ENCODE measurements at places on chromosomes 5 and 9. TPM values are rescaled to one million over a fixed set of nuclear protein-coding genes. Genes with fewer than 3 reads are reported as not detected.

DNA sequence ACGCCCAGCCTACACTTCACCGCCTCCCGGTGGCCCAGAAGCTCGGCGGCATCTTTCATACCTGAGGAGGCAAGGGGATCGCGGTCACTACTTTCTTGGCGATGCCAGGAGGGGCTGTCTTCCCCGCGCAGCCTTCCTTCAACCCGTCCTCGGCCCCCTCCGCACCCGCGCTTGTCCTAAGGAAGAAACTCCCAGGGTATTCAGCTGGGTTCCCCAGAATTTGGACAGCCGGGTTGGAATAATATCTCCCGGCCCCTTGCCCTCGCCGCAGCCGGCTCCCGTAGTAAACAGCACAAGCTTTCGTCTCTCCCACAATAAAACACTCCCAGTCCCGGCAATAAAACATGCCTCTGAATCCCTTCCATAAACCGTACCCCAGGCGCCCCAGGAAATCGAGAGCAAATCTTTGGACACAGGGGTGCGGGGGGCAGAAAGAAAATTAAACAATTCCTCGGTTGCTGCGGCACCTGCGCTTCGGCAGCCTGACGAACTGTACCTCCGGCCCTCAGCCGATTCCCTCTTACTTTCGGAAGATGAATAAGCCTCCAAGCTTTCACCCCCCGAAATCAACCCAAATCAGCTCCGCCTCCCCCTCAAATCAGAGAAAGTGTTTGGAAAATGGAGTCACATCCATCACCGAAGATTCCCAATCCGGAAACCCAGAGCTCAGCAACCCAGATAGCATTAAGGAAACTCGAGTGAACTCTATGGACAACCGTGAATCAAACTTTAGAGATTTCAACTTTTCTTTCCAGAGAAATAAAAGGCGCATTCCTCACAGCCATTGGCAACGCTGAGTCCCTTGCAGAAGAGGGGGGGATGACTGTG is 1.1 kb downstream of the OTP start:
- no peaks in the 10 kb centered on the region for H3K4me1 ChIP-seq
- peaks cover 81% of the 10 kb centered on the region for H3K27me3 ChIP-seq
- H3K27ac ChIP-seq: no peak overlapping the region
- DNase-seq: no peak
- no peaks in the 10 kb centered on the region for H3K36me3 ChIP-seq

GRCh38 chr5:132019857-132020555 is 8.5 kb upstream of the ACSL6 start:
- peaks cover 30% of the 10 kb centered on the region for H3K27me3 ChIP-seq
- no peak for DNase-seq
- H3K36me3 ChIP-seq: no peaks in the 10 kb centered on the region
- no peaks in the 10 kb centered on the region for H3K4me1 ChIP-seq

DNA sequence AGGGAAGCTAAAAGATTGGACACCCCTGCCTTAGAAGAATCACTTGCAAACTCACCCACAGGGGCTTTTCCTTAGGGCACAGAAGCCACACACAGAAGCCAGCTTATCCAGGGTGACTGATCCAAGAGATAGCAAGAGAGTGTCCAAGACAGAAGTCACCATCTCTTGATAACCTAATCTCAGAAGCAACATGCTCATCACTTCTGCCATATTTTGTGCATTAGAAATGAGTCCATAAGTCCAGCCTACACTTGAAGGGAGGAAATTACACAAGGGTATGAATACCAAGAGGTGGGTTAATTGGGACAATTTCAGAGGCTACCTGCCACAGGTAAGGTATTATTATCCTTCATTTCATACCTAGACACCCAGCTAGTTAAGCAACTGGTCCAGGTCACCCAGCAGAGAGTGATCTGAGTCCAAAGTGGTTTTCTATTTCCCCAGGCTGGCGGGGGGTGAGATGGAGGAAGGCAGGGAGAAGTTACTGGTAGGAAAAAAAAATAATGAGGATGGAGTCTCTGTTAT is 3.7 kb upstream of the ERGIC1 start:
- no peak for DNase-seq
- H3K27me3 ChIP-seq: no peaks in the 10 kb centered on the region
- no peak overlapping the region for H3K4me3 ChIP-seq
- peak overlapping the region; percentile 65 for H3K27ac ChIP-seq

ARL10 gene
- 6.0 TPM for polyA plus RNA-seq

RACK1 gene
- 4,263 TPM for polyA plus RNA-seq

CATSPER3 gene
- 0.12 TPM for polyA plus RNA-seq

DNA sequence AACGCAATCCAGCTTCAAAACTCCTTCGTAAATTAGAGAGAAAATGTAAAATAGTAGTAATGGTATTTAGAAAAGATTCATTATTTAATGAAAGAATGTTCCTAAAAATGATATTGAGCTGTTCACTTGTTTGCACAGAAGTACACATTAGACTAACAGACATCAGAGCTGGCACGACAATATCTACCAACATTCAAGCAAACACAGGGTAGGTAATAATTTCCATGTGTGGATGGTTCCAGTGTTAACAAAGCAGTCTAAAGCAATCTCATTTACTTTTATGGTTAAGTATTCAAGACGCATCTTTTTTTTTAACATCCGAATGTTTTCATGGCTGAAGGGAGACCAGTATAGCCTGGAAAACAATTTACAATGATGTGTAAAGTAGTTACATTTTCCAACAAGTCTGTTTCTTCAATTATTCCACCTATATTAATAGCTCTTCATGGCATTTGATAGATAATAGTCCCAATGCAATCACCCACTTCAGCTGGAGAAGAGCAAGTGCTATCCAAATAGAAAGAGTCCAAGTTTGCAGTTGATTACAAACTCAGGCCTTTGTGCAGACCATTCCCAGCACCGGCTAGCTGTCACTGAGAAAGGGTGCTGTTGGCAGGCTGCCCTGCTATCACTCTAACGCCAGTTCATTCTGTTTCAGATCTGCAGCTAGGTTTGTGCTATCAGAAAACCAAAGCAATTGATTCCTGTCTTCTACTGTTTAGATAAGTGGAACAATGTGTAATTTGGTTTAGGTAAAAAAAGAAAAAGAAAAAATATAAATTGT is 458.8 kb downstream of the DTWD2 start:
- no peaks in the 10 kb centered on the region for H3K27me3 ChIP-seq
- H3K4me3 ChIP-seq: no peak overlapping the region
- no peak overlapping the region for H3K27ac ChIP-seq
- H3K36me3 ChIP-seq: no peaks in the 10 kb centered on the region

- no peaks in the 10 kb centered on the region for H3K4me1 ChIP-seq
- no peak overlapping the region for H3K27ac ChIP-seq
Observed at GRCh38 chr5:7398596-7399280, 2.8 kb downstream of the ADCY2 start.

DNA sequence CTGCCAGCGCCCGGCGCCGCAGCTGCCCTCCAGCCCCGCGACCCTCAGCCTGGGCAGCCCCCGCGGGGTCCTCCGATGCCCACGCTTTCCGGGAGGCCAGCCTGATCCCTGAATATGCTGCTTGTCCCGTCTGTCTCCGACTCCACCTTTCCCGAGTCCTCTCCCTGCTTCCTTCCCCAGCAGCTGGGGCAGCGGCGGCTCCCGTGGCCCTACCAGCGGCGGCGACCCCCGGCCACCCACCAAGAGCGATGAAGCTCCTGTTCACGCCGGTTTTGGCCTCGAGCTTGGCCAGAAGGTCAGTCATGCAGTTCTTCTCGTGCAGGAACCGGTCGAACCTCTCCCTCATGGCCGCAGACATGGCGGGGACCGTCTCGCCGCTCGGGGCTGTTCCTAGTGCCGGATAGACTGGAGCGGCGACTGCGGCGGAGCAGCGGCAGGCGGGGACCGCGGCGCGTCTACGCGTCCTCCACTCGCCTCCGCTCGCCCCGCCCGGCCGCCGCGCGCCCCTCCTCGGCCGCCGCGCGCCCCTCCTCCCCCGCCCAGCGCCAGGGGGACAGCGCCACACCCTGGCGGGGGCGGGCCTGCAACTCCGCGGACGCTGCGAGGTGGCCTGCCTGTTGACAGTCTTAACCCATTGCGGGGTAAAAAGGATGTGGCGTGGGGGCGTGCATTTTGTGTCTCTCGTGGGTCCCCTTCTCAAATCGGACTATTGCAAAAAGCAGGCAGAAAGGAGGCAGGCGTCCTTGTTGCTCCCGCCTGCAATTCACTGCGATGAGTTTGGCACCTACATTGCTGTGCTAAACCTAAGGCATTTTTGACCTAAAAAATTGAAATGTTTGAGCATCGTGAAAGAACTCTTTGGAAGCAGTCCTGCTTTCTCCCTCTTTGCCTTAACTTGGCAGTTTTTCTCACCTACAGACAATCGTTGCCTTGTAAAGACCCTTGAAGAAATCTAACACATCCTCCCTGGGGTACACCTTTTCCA is at the start of gene REEP5:
Gene REEP5, minus strand, starts transcription at position 395 of the 985 bp plus-strand sequence. Its CDS starts 37 bp downstream, at position 358.
- peak; percentile 69 for DNase-seq
- peak within 1 kb of the TSS; percentile 97 for H3K27ac ChIP-seq

TAS2R1 gene
- polyA plus RNA-seq: not detected

DNA sequence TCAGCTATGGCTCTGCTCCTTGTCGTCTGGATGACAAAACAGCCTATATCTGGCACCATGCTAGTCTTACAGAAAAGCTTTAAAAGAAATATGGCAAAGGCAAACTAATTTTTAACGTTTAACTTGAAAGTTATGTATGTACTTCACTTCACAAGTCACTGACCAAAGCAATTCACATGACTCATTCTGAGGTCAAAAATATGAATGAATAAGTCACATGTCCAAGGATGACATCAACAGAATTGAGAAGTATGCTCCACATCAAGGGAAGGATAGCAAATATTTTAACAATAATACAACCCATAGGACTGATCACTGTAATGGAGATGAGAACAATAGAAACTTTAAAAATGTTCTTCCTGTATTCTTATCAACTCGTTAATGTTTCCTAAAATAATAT is 1072.6 kb upstream of the NUDT12 start:
- H3K27me3 ChIP-seq: no peaks in the 10 kb centered on the region
- H3K4me3 ChIP-seq: no peak overlapping the region
- H3K4me1 ChIP-seq: no peaks in the 10 kb centered on the region
- DNase-seq: peak; percentile 54

PCDHA1 gene
- 0.05 TPM for polyA plus RNA-seq

GRCh38 chr9:91899219-91899563 is 50.8 kb downstream of the ROR2 start:
- H3K27me3 ChIP-seq: no peaks in the 10 kb centered on the region
- H3K4me1 ChIP-seq: peaks cover 27% of the 10 kb centered on the region
- DNase-seq: no peak
- H3K4me3 ChIP-seq: no peak overlapping the region
- no peaks in the 10 kb centered on the region for H3K36me3 ChIP-seq
